ENCODE measurements at places on chromosomes 11 and 22.

- no peak for DNase-seq
These were observed 34.4 kb upstream of the ZBED5 start for GRCh38 chr11:10892250-10892649.

DNA sequence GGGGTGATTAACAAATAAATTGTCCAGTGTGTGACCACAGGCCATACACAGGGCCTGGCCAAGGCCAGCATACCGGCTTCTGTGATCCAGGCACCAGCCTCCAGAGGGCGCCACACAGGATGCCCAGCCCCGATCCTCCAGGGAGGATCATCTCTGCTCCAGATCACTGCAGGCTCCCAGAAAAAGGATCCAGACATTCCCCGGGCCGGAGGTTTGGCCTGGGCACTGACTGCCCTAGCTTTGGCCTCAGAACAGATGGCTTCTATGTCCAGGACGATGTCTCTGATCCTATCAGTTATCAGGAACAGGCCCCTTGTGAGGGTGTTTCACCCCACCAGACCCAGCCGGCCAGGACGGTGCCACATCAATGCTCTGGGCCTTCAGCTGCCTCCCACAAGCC lies 74.5 kb upstream of the LMO1 start:
- peak; percentile 23 for DNase-seq

GRCh38 chr22:32985899-32986765 lies 72.0 kb downstream of the SYN3 start:
- peak; percentile 85 for DNase-seq

GRCh38 chr11:48307760-48308386 lies 1.9 kb downstream of the OR4S1 start:
- peak; percentile 2 for DNase-seq

DNA sequence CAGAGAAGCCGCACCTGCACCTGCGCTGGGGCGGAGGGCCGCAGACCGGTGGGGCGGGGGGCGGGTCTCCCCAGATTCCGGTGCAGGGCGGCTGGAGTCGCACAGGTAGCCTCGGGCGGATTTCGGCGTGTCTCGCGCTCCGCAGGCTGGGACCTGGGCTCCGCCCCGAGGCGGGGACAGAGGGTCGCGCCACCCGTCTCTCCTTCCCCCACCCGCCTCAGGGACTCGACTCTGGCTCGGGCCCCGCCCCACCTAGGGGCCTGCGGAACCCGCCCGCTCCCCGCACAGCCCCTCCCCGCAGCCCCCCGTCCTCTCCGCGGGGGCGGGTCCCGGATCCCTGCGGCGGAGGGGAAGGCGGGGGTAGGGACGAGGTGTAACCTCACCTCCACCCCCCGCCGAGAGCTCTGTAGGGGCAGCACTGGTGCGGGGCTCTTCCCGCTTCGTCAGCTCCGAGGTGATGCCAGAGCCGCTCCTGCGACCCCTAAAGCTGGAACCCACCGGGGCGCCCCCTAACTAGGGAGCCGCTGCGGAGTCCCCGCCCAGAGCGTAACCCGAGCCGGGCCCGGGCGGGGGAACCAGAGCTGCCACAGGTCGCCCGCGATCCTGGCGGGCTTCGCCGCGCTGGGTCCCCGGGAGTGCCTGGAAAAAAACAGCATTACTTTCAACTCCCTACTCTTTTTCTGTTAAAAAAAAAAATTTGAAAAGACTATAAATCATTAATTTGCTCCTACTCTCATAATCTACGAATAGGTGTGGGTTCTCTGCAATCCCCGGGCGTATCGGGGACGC lies at the start of gene SLC29A2:
Gene SLC29A2, minus strand, starts transcription at position 134 of the 789 bp plus-strand sequence. CDS start 169 bp downstream, outside the sequence.
- DNase-seq = no peak

- no peak for DNase-seq
These were observed 7.3 kb downstream of the GRAP2 start for GRCh38 chr22:39908136-39908535.

Measured in fibroblast of upper back skin (primary cell).